Psoas muscle (tissue), 8 donors: ENCODE measurements at places on chromosomes 7 and 10. TPM values are rescaled to one million over a fixed set of nuclear protein-coding genes. Genes with fewer than 3 reads are reported as not detected.

DNA sequence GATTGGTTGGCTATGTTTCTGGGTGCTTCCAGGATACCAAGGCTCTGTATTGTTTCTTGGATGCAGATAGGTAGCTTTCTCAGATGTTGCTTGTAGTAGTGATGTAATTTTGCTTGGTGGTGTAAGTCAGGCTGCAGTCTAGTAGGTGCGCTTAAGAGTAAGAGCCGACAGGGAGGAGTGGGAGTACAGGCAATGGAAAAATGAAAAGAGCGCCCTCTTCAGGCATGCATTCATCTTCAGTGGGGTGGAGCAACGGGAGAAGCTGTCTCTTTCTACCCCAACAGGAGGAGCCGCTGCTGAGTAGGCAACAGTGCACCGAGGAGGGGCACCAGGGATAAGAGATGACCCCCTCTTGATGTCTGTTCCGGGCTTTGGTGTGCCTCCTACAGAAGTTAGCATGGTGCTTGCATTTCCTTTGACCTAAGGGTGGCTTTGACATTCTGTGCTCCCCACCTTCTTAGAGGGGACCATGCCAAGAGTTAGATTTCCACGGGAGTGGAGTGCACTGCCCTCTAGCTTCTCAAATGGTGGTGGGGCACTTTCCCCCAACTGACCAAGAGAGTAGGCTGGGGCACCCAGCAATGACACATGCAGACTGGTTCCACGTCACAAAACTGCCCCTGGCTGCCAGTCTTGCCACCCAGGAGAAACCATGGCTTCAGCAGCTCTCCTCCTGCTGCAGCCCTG lies 56.1 kb downstream of the ZNF783 start:
- H3K27ac ChIP-seq: no peak overlapping the region
- no peaks in the 10 kb centered on the region for H3K4me1 ChIP-seq
- H3K4me3 ChIP-seq: no peak overlapping the region
- peaks cover 23% of the 10 kb centered on the region for H3K27me3 ChIP-seq
- no peaks in the 10 kb centered on the region for H3K36me3 ChIP-seq

GRCh38 chr7:77716804-77717203 lies 20.5 kb downstream of the RSBN1L start:
- H3K36me3 ChIP-seq: no peaks in the 10 kb centered on the region
- no peak for DNase-seq
- H3K4me3 ChIP-seq: no peak overlapping the region
- H3K27ac ChIP-seq: no peak overlapping the region

Gene ZNF277
- 13.3 TPM for total RNA-seq

DNA sequence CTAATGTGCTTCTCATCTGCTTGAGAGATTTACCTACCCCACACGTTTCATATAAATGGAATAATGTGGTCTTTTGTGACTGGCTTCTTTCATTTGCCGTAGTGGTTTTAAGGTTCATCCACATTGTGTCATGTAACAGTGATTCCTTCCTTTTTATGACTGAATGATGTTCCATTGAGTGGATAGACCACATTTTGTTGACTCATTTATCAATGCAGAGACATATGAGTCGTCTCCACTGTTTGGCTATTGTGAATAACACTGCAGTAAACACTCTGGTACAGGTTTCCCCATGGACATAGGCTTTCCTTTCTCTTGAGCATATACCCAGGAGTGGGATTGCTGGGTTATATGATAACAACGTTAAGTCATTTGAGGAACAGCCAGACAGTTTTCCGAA lies 2.0 kb upstream of the AOC1 start:
- peaks cover 10% of the 10 kb centered on the region for H3K27me3 ChIP-seq
- no peaks in the 10 kb centered on the region for H3K36me3 ChIP-seq
- DNase-seq: no peak
- no peak overlapping the region for H3K27ac ChIP-seq
- no peak overlapping the region for H3K4me3 ChIP-seq

- no peak for DNase-seq
- no peaks in the 10 kb centered on the region for H3K27me3 ChIP-seq
- H3K36me3 ChIP-seq: no peaks in the 10 kb centered on the region
- H3K27ac ChIP-seq: no peak overlapping the region
- H3K4me3 ChIP-seq: no peak overlapping the region
Observed at GRCh38 chr10:3728563-3728962, 56.4 kb downstream of the KLF6 start.

DNA sequence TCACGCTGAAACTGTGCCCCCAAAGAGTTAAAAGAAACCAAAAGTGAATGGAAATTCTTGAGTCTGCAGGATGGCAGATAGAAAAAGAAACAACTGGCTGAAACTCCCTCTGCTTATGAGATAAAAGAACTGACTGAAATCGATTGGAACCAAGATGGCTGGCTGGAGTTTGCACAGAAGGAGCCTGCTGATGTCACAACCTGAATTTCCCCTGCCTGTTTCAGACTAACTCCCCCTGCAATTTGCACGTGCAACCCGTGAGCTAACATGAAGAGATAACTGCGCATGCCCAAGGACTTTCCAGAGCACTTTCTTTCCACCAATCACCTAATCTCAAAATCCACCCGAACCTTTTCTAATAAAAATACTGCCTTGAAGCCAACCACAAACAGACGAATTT lies 435.5 kb downstream of the CALN1 start:
- H3K36me3 ChIP-seq: no peaks in the 10 kb centered on the region
- peaks cover 4% of the 10 kb centered on the region for H3K27me3 ChIP-seq
- H3K4me1 ChIP-seq: no peaks in the 10 kb centered on the region

DNA sequence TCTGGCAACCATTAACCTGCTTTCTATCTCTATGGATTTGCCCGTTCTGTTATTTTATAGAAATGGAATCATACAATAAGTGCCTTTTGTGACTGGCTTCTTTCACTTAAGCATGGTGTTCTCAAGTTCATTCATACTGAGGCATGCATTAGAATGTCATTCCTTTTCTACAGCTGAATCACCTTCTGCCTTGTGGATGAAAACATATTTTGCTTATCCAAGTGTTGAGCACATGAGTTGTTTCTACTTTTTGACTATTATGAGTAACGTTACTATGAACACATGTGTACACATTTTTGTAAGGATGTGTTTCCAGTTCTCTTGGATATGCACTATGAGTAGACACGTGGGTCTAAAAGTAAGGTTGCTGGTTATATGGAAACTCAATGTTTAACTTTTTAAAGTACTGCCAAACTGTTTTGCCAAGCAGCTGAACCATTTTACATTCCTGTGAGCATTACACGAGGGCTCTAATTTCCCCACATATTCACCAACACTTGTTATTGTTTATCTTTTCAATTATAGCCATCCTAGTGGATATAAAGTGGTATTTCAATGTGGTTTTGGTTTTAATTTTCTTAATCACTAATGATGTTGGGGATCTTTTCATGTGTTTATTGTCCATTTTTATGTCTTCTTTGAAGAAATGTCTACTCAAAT lies 241.3 kb downstream of the FANK1 start:
- no peak for DNase-seq
- no peaks in the 10 kb centered on the region for H3K27me3 ChIP-seq
- H3K4me1 ChIP-seq: no peaks in the 10 kb centered on the region

DNA sequence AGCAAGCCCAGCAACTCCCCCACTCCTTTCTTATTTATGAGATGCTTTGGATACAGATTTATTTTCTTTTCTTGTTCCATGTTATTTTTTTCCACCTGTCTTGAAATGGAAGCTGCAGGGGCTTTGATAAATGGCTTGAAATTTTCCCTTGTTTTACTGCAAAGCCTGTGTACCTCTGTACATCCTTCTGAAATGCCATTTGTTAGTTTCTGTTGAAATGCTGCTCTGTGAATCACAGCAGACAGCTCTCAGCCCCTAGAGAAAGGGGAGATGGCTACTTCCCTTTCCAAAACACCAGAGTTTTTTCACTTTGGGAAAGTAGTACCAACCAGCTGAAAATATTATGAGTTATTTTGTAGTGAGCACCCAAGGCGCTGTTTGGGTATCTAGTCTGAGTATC lies 304.2 kb downstream of the ELMO1 start:
- no peak for DNase-seq
- no peaks in the 10 kb centered on the region for H3K36me3 ChIP-seq
- no peaks in the 10 kb centered on the region for H3K4me1 ChIP-seq
- no peak overlapping the region for H3K4me3 ChIP-seq
- H3K27me3 ChIP-seq: no peaks in the 10 kb centered on the region

Gene SH2D4B
- not detected for total RNA-seq

Gene OGDHL
- 0.17 TPM for total RNA-seq

- DNase-seq: no peak
- no peak overlapping the region for H3K27ac ChIP-seq
- no peaks in the 10 kb centered on the region for H3K4me1 ChIP-seq
- H3K27me3 ChIP-seq: no peaks in the 10 kb centered on the region
- H3K36me3 ChIP-seq: no peaks in the 10 kb centered on the region
- no peak overlapping the region for H3K4me3 ChIP-seq
Observed at GRCh38 chr7:127189886-127190285, 62.9 kb downstream of the GRM8 start.

Gene SPDYE11
- not detected for total RNA-seq

- no peak overlapping the region for H3K27ac ChIP-seq
- H3K27me3 ChIP-seq: no peaks in the 10 kb centered on the region
- H3K4me3 ChIP-seq: no peak overlapping the region
- H3K36me3 ChIP-seq: no peaks in the 10 kb centered on the region
- no peaks in the 10 kb centered on the region for H3K4me1 ChIP-seq
Observed at GRCh38 chr7:134021836-134022235, 105.3 kb upstream of the LRGUK start.

DNA sequence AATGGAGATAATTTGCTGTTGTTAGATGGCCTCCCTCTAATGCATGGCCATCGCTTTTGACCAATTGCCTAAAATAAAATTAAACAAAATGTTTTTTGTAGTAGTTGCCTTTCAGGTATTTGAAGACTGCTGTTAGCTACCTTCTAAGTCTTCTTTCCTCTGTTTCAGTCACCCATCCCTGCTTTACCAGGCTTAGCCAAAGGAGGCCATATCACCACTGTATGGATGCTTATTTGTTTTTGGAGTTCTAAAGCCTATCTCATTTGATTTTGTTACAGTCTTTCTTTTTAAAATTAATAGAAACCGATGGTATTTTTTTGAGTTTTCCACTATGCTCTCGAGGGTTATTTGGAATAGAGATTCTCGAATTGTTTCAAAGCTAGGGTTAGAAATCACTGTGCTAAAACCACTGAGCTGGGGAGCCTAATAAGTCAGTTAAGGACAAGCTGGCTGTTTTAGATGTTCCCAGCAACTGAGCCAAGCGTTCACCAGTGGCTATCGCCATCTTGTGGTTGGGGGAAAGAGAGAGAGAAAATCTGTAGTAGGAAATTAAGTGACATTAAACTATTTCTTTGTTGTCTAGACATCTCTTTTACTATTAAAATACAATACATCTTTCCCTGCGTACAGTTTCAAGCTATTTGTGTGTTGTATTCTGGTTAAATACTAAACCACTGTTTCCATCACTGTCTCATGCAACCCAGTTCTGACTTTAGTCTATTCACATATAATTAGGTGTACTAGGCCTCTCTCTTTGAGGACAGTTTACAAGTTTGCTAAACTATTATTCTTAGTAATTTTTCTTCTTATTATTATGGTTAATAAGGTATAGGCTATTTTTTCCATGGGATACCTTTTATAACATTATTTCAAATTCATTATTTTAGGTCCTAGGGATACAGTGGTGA lies 52.2 kb downstream of the GPR158 start:
- H3K36me3 ChIP-seq: no peaks in the 10 kb centered on the region
- no peak overlapping the region for H3K27ac ChIP-seq
- H3K4me1 ChIP-seq: no peaks in the 10 kb centered on the region

Gene STAM
- total RNA-seq: 22.1 TPM

DNA sequence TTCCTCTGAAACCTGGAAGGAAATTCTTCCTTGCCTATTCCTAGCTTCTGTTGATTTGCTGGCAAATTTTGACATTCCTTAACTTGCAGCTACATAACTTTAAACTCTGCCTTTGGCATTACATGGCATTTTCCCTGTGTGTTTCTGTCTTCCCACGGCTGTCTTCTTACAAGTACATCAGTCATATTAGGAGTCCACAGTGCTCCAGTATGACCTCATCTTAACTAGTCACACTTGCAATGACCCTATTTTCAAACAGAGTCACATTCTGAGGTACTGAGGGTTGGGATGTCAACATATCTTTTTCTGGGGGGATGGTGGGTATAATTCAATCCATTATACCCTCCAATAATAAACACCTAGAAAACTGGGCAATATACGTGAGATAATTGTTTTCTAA lies 37.4 kb upstream of the EPHB6 start:
- H3K4me1 ChIP-seq: no peaks in the 10 kb centered on the region
- H3K27me3 ChIP-seq: peaks cover 2% of the 10 kb centered on the region
- H3K27ac ChIP-seq: no peak overlapping the region
- DNase-seq: no peak
- H3K4me3 ChIP-seq: no peak overlapping the region

Gene ACTR3C
- total RNA-seq: 3.3 TPM

GRCh38 chr7:38181111-38181510 lies 3.1 kb downstream of the STARD3NL start:
- H3K4me1 ChIP-seq: peaks cover 45% of the 10 kb centered on the region
- no peak overlapping the region for H3K4me3 ChIP-seq
- H3K27ac ChIP-seq: no peak overlapping the region
- no peak for DNase-seq
- no peaks in the 10 kb centered on the region for H3K27me3 ChIP-seq
- no peaks in the 10 kb centered on the region for H3K36me3 ChIP-seq

Gene PNLIP
- not detected for total RNA-seq

Gene PRKG1
- 46.0 TPM for total RNA-seq

DNA sequence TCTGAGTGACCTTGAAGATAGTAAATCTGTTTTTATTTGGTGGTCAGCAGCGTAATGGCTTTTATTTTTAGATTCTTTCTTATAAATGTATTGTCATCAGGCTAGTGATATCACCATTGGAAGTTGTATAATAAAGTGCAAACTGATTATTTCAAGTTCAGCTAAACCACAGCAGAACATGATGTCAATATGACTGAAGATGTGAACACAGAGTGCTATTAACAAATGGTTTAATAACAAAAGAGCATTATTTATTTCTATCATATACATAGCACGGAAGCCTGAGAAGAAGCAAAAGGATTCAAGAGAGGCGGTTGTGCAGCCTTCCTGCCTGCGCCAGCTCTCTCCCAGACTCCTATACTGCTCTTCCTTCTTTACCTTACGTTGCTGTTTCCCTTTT lies 142.7 kb downstream of the SDK1 start:
- no peak overlapping the region for H3K27ac ChIP-seq
- no peak for DNase-seq
- H3K4me3 ChIP-seq: no peak overlapping the region
- H3K4me1 ChIP-seq: no peaks in the 10 kb centered on the region
- H3K27me3 ChIP-seq: peaks cover 2% of the 10 kb centered on the region
